Suprapubic skin (tissue), 4 donors: ENCODE measurements at places on chromosomes 13 and 19.

- no peak for DNase-seq
Observed at GRCh38 chr19:58562122-58563033, 4.0 kb upstream of the UBE2M start.

DNA sequence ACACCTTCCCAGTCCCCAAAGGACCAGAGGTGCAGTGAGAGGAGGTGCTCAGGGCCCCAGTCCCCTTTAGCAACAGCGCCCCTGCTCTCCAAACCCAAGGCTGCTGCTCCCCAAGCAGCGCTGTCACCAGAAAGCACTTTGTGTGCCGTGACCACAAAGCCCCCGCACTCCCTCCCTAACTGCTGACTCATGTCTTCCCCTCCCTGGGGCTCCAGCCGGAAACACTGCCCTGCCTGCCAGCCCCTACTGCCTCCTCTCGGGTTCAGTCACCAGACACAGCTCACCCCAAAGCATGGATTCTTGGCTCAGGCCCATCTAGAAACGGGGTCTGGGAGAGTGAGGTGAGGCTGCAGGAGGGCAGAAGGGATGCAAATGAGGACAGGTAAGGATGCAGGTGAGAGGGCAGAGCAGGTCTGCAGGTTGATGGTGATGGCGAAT, 4.9 kb upstream of the TNFSF14 start:
- DNase-seq: no peak

GRCh38 chr19:44677019-44677811, 5.9 kb downstream of the CEACAM19 start:
- no peak for DNase-seq

DNA sequence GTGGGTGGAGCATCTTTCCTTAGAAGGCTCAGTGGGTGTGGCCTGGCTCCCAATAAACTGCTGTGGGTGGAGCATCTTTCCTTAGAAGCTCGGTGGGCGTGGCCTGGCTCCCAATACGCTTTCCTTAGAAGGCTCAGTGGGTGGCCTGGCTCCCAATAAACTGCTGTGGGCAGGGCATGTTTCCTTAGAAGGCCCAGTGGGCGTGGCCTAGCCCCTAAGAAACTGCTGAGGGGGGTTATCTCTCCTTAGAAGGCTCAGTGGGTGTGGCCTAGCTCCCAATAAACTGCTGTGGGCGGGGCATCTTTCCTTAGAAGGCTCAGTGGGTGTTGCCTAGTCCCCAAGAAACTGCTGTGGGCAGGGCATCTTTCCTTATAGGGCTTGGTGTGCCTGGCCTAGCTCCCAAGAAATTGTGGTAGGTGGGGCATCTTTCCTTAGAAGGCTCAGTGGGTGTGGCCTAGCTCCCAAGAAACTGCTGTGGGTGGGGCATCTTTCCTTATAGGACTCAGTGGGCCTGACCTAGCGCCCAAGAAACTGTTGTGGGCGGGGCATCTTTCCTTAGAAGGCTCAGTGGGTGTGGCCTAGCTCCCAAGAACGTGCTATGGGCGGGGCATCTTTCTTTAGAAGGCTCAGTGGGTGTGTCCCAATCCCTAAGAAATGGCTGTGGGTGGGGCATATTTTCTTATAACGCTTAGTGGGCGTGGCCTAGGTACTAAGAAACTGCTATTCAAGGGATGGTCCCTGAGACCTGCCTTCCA, 10.3 kb downstream of the HSH2D start:
- DNase-seq: no peak

DNA sequence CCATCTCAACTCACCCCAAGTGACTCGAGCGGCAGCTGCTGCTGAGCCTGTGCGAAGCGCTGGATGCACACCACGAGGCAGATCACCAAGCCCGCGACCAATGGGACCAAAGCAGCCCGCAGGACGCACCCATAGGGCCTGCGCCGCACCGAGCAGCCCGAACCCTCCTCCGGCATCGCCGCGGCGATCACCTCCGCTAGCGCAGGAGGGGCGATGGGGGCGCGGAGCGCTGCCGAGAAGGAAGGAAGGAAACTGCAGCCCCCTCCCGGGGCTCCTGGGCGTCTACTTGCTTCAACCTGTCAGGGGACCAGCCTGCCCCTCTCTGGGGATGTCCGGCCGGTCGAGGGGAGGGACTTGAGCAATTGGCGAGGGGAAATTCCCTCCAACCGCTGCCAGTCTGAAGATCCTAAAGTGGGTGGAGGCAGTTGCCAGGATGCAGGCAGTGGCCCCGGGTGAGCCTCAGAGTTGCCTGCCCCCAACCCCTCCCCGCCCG, at the start of gene CD70:
Gene CD70 (minus strand): TSS at position 324 of the 493 bp plus-strand sequence. CDS start 148 bp downstream, at position 176.
- DNase-seq: peak; percentile 73

- no peak for DNase-seq
Observed at GRCh38 chr19:28184997-28185396, 1028.0 kb downstream of the UQCRFS1 start.
